ENCODE measurements at places on chromosomes 5 and 9. TPM values are rescaled to one million over a fixed set of nuclear protein-coding genes. Genes with fewer than 3 reads are reported as not detected.

The ARRDC3 gene
- 279 TPM for polyA plus RNA-seq

The NHP2 gene
- polyA plus RNA-seq: 332 TPM

The LIFR gene
- 6.1 TPM for polyA plus RNA-seq

The CNTNAP3B gene
- polyA plus RNA-seq: 9.7 TPM

The MLANA gene
- polyA plus RNA-seq: not detected

The ADAMTS16 gene
- polyA plus RNA-seq: 1.3 TPM

All from neural cell (in vitro differentiated cells).